ENCODE measurements at places on chromosomes 3 and 15.
A peak's percentile ranks its signal among the peaks of the same experiment; 100 is the strongest.

DNA sequence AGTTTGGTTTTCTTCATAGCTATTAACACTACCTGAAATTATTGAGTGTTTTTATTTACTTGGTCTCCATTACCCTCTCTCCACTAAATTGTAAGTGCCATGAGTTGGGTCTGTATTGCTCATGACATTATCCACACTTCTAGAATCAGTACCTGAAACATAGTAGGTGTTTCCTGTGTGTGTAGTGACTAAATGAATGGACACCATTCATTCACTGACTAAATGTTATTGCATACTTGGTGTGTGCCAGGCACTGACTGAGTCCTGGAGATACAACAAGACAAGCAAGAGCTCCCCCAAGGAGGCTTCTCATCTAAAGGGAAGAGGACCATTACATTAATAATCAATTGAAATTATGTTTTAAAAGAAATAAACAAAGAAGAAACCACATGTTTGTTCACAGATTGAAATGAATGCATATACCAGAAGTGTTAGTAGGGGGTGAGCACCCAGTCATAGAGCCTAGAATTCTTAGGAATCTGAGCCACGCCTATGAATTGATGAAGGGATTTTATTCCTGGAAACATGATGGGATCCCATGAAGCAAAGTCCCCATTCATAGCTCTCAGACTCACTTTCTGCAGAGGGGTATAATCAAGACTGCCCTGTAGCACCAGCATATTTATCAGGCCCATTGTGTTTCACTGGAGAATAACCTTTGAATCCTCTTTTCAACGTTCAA, 31.7 kb upstream of the ATOSA start:
- DNase-seq = no peak

DNA sequence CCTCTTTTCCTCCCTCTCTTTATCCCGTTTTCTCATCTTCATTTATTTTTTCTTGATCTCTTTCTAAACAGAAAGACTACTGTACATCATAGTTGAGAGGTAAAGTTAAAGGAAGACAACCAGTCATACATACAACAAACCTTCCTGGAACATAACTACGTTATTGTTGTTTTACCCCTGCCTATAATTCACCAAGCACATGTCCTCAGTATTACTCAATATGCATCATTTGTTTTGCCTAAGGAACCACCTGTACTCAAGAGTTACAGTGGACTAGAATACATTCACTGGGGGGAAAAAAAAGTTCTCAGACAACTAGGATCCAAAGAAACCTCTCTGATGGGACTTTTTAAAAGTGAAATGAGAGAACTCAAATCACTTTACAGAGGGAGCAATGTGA, 344.7 kb upstream of the RBMS3 start:
- DNase-seq = no peak

- no peak for DNase-seq
Observed at GRCh38 chr15:56165234-56165633, 78.4 kb downstream of the RFX7 start.

DNA sequence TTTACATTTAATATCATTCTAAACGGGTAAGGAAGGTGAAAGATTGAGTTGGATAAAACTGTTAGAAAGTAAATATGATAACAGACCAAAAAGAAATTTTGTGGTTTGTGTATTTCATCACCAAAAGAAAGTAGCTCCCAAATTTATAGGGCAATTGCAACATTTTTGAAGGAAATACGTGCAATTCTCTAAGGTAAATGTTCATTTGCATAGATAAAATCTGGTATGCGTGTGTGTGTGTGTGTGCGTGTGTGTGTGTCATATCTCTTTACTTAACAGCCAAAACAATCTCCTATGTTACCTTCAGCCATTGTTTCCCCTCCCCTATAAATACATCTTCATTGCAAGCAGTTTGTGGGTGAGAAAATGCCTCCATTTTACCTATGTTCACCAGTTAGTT, 208.4 kb downstream of the TNIK start:
- peak; percentile 82 for DNase-seq

DNA sequence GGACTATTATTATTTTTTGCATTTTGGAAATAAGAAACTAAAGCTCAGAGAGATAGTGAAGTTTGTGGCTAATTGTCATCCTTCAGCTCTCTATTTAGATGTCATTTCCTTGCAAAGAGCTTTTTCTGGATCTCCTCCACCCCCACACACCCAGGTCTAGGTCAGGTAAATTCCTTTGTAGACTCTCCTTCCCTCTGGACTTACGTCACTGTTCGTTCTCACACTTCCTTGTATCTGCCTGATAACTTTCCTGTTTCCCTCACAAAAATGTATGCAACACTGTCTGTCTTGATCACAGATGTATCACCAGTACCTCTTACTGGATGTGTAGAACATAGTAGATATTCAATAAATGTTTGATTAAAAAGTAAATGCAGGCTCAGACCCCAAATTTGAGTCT, 6.1 kb upstream of the MB21D2 start:
- peak; percentile 64 for DNase-seq

DNA sequence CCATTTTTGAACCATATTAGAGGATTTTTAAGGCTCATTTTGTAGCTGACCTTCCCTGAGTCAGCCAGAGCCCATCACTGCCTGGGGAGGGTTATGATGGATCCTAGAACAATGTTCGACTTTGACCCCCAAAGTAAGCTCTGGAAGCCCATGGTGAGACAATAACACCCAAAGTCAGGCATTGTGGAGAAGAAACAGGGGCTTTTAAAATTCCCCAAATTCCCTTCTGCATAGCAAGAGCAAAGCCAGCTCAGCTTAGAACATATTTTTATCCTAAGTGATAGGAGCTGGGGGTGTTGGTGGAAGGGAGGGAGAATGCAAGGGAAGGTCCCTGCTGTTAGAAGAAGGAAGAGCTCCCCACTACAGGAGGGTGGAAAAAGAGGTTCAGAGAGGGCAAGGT, 4.0 kb downstream of the ITGA11 start:
- DNase-seq = no peak

DNA sequence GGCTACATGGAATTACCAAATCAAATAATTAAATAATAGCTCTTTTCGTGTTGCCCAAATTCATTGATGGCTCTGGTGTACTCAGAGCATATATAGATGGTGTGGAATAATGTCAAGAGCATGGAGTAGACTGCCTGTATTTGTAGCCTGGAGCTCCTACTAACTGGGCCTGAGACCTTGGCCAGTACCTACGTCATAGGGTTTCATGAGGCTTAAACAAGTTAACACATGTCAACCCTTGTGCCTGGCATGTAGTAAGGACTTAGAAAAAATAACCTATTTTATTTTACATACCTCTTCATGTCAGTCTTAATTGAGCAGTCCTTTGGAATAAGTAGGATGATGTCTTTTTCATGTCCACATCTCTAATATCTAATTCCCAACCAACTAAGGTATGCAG, 223.7 kb upstream of the DPH6 start:
- DNase-seq = no peak

DNA sequence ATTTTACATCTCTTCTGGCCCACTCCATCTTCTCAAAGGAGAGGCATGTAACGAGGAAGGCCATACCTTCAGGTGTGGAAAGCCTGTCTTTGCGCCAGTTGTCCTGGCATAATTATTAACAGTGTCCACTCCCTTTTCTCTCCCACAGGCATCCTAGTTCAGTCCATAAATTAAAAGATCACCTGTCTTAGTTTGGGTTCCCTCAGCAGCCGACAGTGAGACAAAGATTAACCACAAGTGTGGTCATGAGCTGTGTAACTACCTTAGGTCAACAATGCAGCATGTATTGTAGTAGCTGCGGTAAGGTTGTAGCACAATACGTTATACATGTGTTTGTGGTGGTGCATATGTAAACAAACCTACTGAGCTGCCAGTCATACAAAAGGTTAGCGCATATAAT, 103.3 kb upstream of the GALNT15 start:
- DNase-seq = no peak

DNA sequence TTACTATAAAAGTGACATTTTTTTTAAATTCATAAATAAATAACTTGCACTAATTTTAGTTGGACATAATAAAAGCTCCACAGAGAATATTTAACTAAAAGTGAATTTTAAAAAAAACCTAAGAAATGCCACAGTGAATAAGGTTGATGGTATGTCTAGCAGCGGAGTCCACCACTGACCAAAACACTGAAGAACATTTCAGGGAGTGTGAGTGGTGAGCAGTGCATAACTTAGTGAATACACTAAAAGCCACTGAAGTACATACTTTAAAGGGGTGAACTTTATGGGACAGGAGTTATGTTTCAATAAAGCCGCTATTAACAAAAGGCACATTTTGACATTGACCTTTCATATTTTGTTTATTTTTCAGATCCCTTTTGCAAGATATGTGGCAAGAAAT, 32.3 kb downstream of the SRP14 start:
- no peak for DNase-seq

DNA sequence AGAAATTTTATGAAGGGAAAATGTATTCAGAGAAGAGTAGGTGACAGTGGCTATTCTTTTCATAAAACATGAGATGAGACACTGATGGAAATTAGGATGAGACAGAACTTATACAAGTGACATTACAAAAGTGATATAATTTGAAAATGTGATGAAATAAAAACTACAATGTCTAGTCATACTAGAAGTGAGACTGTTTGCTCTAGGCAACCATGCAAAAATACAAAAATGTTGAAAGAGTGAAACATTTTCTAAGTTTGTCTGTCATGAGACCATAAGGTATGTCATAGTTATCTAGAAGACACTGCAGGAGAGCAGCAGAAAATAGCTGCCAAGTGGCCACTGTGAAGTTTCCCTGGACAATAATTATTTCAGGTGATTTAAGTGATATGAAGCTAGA, 459.5 kb downstream of the DIPK2A start:
- no peak for DNase-seq

DNA sequence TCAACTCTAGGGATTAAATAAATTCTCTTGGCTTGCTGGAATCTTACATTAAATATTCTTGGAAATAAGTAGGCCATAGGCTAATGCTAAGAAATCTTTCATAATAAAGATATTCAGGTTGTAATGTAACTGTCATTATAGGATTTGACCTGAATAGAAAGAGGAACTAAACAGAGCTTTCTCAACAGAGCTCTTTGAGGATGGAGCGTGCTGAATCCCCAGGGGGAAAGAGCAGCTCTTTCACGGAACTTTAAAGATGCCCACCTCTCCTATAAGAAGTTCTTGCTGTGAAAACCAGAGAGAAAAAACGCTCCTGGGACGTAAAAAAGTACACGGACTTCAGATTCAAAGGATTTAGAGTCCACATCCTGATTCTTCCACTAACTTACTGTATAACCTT, 77.9 kb downstream of the NTRK3 start:
- DNase-seq = no peak

DNA sequence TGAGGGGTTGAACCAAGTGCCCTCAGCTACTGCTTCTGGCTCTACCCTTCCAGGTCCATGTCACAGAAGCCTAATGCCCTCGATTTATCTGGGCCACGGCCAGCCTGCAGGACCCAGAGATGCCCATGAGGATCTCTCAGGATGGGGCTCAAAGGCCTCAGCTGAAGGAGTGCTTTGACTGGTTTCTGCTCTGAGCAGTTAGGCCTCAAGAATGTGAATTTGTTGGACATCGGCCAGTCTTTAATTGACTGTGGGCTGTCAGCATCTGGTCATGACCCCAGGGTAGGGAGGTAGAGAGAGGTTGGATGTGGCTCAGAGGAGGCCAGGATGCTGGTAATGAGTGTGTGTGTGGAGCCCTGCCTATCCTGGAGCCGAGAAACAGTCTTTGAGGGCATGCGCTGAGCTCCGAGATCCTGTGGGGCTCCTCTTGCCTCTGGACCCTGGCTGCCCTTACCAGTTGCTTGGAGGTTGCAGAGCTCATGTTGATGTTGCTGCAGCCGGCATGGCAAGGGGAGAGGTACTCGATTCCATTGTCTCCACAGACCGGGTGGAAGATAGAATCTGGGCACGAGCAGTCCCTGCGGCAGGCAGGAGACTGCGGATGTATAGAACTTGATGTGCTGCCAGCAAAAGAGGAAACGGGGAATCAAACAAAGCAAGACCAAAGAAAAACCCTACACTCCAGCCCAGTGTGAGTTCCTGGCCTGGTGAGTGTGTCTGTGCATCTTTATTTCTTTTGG, 49.1 kb upstream of the RAB6B start:
- DNase-seq = peak; percentile 46

DNA sequence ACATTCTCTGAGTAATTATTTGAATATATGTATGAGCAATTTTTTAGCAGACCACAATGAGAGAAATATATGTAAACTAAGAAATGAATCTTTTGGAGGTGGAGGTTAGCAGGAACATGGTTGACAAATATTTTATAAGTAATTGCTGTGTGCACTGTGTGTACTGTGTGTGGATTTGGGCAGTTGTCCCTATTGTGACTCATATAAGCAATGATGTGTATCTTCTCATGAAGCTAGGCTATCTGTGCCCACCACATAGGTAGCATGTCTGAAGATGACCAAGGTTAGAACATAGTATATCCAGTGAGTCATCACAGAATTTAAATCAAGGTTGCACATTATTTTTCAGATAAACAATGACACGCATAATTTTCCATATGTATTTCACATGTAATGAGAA, 713.9 kb upstream of the GBE1 start:
- DNase-seq = no peak

DNA sequence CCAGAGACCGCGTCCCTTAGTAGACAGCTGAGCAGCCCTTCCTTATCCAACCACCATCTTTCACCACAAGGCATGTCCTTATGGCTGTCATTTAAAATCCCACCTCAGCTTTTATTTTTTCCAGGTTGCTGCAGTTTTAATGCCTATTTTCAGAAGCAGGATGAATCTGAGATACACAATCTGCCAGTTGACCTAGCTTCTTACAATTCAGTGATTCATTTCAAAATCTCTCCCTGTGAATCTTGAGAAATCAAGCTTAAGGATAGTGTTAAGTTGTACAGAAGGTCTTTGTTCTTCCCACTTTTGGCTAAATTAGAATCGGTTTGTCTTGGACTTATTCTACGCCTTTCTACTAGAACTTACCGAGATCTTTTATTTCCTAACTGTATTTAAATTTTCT, 522.3 kb upstream of the CFAP20DC start:
- DNase-seq = no peak

DNA sequence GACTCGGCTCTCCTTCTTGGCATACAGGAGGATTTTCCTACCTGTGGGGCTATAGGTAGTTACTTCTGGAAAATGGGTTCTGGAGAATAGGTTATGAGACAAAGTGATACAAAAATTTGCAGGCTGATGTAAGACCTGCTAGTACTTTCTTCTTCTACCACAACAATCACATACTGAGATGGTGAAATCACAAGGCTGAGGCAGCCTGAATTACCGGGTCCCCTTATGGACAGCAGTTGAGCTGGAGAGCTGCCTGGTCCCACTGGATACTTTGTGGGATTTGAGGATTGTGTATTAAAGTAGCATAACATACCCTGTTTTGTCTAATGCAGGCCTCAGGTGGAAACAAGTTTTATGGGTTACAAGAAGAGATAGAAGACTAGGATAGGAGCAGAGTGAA, 86.5 kb upstream of the FAM98B start:
- no peak for DNase-seq

- DNase-seq = no peak
Observed at GRCh38 chr15:89948796-89949195, 36.0 kb upstream of the ARPIN start.

DNA sequence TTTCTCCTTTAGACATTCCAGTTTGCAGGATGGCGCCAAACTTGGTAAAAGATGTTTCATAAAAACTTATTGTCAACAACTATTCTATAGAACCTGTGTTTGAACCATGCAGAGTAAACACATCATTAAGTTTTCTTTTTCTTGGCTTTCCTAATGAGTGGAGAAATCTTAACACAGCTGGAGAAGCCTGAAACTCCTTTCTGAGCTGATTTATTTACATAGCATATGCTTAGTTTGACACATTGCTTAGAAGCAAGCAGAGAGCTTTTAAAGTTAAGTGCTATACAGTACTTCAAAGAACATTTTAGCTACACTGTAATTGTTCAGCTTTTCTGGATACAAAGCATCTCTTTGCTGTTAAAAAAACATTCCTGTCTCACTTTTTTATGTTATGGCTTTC, 61.0 kb upstream of the PAQR5 start:
- DNase-seq = no peak

GRCh38 chr3:85554153-85554552, 595.4 kb downstream of the CADM2 start:
- no peak for DNase-seq

Data from PC-9 (cell line).